GM19239 (cell line): ENCODE measurements at places on chromosomes 5 and 9.

- no peak for DNase-seq
These were observed 8.2 kb downstream of the LIFR start for GRCh38 chr5:38548064-38548759.

DNA sequence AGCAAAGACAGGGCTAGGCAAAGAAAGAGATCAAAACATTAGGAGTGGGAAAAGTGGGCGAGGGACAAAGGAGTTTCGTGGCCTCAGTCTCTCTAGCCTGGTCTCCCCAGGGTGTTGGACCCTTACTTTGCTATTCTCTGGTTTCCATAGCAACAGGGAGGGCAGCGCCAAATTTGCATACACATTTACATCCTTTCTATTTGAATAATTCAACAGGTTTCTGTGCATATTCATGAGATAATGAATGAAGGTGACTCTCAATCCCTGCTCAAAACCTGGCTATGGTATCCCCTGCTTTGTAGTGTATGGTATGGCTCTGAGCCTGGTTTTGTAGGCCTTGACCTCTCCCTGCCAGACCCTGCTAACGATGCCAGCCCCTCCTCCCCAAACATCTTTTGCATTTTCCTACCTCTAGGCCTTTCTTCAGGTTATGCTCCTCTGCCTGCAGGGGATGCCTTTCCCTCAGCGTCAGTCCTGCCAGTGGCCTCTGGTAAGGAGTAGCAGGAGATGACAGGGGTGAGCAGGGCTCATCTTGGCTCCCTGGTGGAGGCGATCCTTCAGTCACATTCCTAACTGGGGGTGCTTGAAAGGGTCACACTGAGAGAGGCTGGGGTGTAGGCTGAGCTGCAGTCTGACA lies 9.8 kb downstream of the RPP25L start:
- no peak for DNase-seq

DNA sequence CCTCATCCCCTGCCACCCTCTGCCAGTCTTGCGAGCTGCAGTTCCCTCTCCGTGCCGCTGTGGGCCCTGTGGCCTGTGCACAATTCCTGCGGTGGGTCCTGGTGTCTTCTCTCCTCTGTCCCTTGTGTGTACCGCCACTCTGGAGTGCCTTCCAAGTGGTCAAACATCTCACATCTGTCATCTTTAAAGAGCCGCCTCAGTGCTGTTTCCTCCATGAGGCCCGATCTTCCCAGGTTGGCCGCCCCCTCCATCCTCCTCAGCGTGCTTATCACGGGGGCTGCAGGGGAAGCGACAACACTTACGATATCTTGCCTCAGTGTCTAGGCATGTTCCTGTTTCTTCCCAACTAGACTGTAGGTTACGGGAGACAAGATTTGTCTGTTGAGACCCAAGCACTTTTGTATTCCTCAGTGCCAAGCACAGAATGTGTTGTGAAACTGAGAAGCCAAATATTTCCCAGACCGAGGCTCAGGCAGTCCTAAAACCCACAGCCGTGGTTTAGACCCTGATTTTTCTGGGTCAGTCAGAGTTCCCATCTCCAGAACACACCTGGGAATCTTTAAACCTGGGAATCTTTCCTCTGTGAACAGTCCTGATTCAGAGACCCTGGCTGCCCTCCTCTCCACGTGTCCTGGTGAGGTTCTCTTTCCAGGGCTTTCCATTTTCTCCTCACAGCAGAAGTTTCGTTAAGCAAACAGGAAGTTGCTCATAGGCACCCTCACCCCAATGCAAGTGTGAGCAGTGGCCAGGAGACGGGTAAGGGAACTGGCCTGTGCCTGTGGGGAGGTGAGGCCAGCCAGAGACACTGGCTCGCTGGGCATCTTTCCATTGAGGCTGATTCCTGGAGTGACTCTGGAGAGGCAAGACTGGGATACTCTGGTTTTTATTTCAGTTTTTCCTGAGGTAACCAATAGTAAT lies 28.8 kb downstream of the SLC46A2 start:
- no peak for DNase-seq

GRCh38 chr5:95447961-95448360 lies 56.8 kb downstream of the FAM81B start:
- no peak for DNase-seq

- DNase-seq, result no peak
These were observed at the start of gene STK32A for GRCh38 chr5:147234825-147235635. Gene STK32A, plus strand, starts transcription at chr5:147235026. Its CDS starts 4,609 bp downstream, at chr5:147239635.

GRCh38 chr9:15293804-15294316 lies 13.2 kb downstream of the TTC39B start:
- no peak for DNase-seq

DNA sequence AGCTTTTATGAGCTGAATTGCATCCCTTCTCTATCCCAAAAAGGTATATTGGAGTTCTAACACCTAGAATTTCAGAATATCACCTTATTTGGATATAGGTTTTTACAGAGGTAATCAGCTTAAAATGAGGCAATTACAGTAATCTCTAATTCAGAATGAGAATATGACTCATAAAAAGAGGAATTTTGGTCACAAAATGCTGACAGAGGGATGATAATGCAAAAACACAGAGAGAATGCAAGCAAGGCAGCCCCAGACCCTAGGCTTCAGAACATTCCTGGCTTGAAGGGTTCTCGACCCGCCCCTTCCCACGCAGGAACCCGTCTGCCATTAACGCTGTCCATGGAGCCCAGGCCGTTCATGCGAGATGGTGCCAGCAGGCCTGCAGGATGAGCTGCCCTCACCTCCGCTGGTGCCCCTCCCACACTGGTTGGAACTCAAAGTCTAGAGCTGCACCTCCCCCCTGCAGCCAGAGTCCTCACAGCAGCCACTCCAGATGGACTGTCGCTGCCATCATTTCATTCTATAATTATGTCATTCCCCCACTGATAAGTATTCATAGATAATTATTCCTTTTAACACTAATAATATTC lies 1173.4 kb upstream of the ACO1 start:
- DNase-seq, result no peak

- DNase-seq, result no peak
These were observed 153.4 kb upstream of the MPDZ start for GRCh38 chr9:13432904-13433303.

GRCh38 chr9:6055216-6055615 lies 39.8 kb upstream of the RANBP6 start:
- peak; percentile 22 for DNase-seq

DNA sequence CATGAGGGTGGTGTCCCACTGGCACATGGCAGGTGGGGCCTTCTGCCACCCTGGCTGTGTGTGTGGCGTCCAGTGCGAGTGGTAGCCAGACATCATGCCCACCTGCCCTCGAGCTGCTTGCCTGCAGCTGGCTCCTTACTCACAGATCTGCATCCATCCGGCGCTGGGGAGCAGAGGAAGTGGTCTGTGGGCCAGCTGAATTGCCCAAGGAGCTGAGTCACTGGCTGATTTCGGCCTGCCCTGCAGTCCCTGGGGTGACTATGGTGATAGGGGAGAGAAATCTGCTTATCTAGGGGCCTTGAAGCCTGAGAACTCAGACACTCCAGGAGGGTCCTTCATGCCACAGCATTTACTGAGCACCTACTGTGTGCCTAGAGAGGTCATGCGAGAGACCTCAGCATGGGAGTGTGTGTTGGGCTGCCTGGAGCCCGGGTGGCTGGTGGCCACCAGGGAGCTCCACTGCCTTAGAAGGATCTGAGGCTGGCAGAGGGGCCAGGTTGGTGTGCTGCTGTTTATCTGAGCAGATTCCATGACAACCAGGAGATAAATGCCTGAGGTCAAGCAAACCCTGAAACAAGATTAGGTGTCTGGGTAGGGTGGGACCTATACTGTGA lies 57.1 kb downstream of the SLC22A5 start:
- no peak for DNase-seq

- no peak for DNase-seq
These were observed 9.1 kb downstream of the MAN1B1 start for GRCh38 chr9:137095664-137096517.

GRCh38 chr9:8346296-8346695 lies 546.7 kb upstream of the DMAC1 start:
- DNase-seq, result no peak

GRCh38 chr5:115151208-115151805 lies 18.4 kb downstream of the TRIM36 start:
- no peak for DNase-seq

GRCh38 chr5:31133488-31133887 lies 60.0 kb upstream of the CDH6 start:
- DNase-seq, result no peak

- DNase-seq, result no peak
These were observed 3.7 kb downstream of the HABP4 start for GRCh38 chr9:96453625-96454024.

GRCh38 chr9:117305454-117305853 lies 109.4 kb downstream of the ASTN2 start:
- DNase-seq, result no peak

DNA sequence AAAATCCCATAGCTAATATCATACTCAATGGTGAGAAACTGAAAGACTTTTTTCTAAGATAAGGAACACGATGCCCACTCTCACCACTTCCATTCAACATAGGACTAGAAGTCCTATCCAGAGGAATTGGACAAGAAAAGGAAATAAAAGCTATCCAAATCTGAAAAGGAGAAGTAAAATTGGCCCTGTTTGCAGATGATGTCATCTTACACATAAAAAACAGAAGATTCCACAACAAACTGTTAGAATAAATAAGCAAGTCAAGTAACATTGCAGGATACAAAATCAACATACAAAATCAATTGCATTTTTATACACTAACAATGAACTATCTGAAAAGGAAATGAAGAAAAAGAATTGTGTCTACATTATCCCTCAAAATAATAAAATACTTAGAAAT lies 308.0 kb downstream of the MCTP1 start:
- DNase-seq, result no peak

GRCh38 chr5:173720286-173720952 lies 104.0 kb upstream of the BOD1 start:
- no peak for DNase-seq

DNA sequence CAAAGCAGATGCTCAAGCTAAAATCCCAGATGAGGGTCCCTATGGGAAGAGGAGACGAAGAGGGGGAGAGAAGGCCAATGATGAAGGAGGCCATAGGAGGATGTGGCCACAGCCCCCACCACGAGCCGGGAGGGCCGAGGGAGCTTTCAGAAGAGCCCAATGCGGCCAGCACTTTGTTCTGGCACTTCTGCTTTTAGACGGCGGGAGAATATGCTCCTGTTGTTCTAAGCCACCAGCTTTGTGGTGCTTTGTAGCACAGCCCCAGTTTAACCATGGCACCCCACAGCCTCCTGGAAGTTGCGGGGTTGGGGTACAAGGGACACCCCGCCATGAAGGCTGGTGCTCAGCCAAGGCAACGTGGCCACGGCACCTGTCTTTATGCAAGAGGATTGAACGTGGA lies 33.4 kb downstream of the LPCAT1 start:
- no peak for DNase-seq

DNA sequence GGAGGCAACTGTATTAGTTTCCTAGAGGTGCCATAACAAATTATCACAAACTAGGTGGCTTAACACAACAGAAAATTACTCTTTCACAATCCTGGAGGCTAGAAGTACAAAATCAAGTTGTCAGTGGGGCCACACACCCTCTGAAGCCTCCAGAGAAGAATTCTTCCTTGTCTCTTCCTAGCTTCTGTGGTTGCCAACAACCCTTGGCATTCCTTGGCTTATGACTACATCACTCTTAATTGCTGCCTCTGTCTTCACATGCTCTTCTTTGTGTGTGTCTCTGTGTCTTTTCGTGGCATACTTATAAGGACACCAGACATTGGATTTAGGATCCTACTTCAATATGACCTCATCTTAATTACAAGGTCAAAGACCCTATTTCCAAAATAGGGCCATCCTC lies 327.5 kb downstream of the CHSY3 start:
- no peak for DNase-seq

DNA sequence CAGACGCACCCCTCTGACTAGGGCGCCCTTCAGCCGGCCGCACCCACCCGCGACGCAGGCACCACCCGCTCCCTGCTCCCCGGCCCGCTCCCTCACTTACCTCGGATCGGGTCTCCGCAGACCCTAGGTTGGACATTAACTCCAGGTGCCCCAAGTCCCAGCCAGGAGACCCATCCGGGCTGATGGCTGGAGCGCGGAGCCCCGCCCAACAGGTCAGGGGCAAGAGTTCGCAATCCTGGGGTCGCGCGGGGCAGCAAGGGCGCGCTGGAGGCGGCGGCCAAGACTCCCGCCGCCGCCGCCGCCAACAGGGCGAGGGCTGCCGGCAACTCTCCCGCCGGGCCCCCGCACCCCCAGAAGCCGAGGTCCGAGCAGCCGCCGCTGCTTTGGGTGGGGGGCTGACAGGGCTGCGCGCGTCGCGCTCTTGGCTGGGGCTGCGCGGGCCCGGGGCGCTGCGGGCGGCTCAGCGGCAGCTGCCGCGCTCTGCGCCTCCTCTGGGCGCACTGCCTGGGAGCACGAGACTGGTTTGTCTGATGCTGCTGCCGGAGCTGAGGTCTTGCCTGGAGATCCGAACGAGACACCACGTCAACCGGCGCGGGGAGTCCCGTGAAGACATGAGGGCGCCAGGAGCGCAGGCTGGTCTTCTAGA lies at the start of gene GDNF:
Gene GDNF, minus strand, starts transcription at position 635 of the 646 bp plus-strand sequence. CDS start 5,245 bp downstream, outside the sequence.
- no peak for DNase-seq

GRCh38 chr5:126973193-126973592 lies 57.2 kb downstream of the MARCHF3 start:
- DNase-seq, result no peak

DNA sequence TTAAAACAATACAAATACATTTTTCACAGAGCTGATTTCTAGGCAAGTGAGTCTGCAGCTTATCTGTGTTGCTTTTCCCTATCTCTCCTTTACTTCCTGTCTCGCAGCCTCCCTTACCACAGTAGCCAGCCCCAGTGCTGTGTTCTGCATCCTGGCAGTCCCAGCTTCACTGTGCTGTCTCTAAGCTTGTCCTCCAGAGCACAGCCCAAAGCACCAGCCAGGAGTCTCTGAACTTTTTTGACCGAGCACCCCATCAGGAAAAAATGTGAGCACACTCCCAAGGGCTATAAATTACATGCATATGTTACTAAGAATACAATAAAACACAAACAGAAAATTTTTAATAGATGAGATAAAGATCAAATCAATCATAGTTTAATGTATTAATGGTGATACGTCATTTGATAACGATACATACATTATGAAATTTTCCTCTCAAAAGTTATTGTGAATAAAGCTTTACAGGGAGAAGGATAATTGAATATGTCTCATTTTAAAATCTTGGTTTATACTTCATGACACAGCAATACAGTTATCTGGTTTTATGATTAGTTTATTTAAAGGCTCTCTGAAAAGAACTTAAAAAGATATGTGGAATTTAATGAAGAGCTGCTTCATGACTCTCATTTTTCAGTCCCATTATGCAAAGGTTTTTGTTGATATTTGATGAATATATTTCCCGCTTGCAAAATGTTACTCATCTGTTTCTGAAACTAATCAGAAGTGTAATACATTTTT lies 7.3 kb upstream of the RHOBTB3 start:
- DNase-seq, result no peak
